Peyer's patch (tissue), 4 donors: ENCODE measurements at places on chromosomes 16 and 17. TPM values are rescaled to one million over a fixed set of nuclear protein-coding genes. Genes with fewer than 3 reads are reported as not detected.

The ARHGAP44 gene
- 19.7 TPM for total RNA-seq

The SERPINF2 gene
- 4.0 TPM for total RNA-seq

The ZNF423 gene
- total RNA-seq: 1.4 TPM

The KRT9 gene
- not detected for total RNA-seq

The CTRB1 gene
- not detected for total RNA-seq

The REXO5 gene
- 2.5 TPM for total RNA-seq
